NCI-H345 (cell line): ENCODE measurements at places on chromosomes 5 and 9.

GRCh38 chr5:159469496-159470372 lies 139.4 kb upstream of the IL12B start:
- no peak for DNase-seq

GRCh38 chr5:4078544-4078943 lies 482.9 kb downstream of the IRX1 start:
- no peak for DNase-seq

- no peak for DNase-seq
These were observed 29.8 kb upstream of the VCAN start for GRCh38 chr5:83441747-83442146.

DNA sequence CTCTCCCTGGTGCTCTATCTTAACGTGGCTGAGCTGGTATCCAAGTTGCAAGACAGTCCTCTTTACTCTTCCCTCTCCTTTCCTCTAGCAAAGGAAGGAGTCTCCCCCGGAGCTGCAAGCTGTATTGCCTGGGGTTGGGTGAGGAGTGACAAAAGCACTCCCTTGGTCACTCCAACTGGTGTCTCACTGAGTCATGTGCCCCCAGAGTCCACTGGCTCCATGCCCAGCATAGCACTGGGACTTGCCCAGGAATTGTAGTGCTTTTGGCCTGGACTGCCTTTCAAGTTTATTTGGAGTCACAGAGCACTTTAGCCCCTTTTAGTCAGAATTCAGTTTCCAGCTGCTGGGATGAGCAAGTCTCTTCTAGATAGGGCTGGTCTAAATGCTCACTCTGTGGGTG lies 82.6 kb upstream of the FST start:
- DNase-seq: no peak

DNA sequence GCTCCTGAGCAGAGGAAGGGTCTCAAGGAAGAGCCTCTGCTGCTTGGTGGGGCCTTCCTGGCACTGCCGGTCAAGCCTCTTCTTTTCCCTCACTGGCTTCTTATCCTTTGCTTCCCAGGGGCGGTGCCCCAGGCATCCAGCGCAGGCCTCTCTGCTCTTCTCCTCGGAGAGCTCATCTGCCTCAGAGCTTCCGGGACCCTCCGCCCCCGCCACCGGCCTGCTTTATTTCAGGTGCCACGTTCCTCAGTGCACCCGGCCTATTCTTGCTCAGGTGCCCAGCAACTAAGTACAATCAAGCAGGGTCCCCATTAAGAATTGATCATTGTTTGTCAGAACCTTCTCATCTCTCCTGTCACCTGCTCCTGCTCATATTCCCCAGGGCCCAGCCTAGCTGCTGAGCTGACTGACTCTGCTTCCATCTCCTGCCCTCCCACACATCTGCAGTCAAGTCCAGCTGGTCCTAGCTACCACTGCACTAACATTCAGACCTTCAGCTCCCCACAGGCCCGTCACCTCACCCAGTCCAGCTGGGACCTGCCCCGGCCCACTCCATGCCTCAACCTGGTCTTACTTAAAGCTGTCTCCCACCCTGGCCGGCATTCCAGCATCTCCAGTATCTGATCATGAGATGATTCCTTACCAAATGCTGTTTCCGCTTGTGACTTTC lies 114.3 kb upstream of the BOD1 start:
- DNase-seq: peak; percentile 18

DNA sequence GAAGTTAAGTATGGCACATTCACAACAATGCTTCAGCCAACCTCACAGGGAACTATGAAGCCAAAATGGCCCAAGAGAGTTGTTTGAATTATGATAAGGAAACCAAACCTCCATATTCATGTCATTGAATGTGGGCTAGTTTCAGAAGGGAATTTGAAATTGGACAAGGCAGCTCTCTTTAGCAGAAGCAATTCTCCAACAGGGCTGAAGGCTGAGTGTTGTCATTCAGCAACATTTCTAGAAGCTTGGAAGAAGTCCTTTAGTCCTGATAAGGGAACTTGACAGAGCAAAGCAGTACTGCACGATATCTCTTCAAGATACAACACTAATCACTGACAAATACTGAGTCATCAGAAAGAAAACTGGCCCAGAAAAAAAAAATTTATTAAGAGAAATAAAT lies 115.4 kb downstream of the SLC25A46 start:
- no peak for DNase-seq

GRCh38 chr5:67205981-67206380 lies 9.4 kb upstream of the CD180 start:
- no peak for DNase-seq

- DNase-seq: no peak
These were observed 1.1 kb upstream of the LCN9 start for GRCh38 chr9:135661816-135662560.

- no peak for DNase-seq
These were observed 48.0 kb downstream of the ZNF366 start for GRCh38 chr5:72459089-72459661.

DNA sequence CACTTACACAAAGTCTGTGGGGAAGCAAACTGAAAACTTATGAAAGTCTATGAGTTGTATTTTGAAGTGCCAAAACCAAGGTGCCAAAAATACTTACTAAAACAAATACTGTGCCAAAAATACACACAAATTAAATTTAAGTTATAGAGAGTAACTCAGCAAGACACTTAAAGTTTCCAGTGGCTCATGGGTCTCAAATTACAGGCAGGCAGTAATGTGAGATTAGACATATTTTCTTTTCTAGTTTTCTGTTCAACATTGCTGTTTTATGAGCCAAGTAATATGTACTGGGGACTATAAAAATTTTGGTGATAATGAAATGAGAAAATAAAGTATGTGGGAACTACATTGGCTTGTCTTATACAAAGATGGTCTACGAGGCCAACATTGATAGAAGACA lies 172.2 kb upstream of the SNX2 start:
- no peak for DNase-seq

GRCh38 chr5:83568186-83568585 lies 96.6 kb downstream of the VCAN start:
- DNase-seq: no peak

GRCh38 chr5:6737043-6737941 lies 24.1 kb downstream of the TENT4A start:
- no peak for DNase-seq

GRCh38 chr5:173455599-173455957 lies 127.4 kb upstream of the STC2 start:
- DNase-seq: no peak

GRCh38 chr5:2801577-2802525 lies 50.4 kb upstream of the IRX2 start:
- peak; percentile 5 for DNase-seq

GRCh38 chr5:163089230-163089629 lies 348.2 kb upstream of the CCNG1 start:
- no peak for DNase-seq

GRCh38 chr9:68895741-68896478 lies 118.0 kb downstream of the PRKACG start:
- no peak for DNase-seq

- DNase-seq: no peak
These were observed 284.2 kb upstream of the SEMA6A start for GRCh38 chr5:116858705-116859333.

DNA sequence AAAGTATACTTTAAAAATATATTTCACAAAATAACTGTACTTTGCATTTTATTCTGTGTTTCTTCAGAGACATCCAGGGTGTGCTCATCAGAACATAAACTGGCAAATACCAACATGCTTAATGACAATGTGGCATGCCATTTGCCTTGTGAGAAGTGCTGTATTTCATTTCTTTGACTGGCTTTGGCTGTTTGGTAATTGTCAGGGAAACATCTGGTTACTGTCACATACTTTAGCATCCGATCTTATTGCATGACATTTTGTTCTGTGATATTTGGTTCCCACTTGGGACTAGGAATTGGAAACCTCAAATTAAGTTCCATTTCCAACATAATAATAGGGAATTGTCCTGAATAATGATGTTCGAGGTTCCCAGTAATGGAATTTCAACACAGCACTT lies 96.5 kb downstream of the FGF10 start:
- no peak for DNase-seq

GRCh38 chr5:88813244-88813643 lies 69.7 kb downstream of the MEF2C start:
- no peak for DNase-seq

DNA sequence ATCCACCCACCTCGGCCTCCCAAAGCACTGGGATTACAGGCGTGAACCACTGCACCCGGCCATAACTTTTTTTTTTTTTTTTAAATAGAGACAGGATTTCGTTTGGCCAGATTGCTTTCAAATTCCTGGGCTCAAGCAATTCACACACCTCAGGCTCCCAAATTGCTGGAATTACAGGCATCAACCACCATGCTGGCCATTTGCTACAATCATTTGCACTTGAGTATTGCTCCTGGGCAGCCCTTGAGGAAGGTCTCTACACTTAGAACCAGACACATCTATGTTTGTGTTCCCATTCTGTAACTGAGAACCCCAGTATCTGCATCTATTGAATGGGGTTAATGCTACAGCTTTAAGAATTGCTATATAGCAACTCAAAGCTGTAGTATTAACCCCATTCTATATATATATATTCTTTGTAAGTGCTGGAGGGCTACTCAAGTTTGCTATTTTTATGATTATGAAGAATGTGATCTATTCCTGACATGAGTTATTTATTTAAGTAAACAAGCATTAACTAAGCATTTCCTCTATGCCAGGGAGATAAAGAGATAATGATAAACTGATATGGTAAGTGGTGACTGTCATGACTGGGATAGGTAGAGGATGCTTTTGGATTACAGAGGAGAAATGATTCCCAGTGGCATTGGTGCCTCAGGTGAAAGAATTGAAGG lies 496.5 kb upstream of the TNC start:
- no peak for DNase-seq

GRCh38 chr9:112029921-112030444 lies 133.4 kb downstream of the UGCG start:
- no peak for DNase-seq

GRCh38 chr5:35436400-35437057 lies 181.1 kb upstream of the SPEF2 start:
- no peak for DNase-seq

DNA sequence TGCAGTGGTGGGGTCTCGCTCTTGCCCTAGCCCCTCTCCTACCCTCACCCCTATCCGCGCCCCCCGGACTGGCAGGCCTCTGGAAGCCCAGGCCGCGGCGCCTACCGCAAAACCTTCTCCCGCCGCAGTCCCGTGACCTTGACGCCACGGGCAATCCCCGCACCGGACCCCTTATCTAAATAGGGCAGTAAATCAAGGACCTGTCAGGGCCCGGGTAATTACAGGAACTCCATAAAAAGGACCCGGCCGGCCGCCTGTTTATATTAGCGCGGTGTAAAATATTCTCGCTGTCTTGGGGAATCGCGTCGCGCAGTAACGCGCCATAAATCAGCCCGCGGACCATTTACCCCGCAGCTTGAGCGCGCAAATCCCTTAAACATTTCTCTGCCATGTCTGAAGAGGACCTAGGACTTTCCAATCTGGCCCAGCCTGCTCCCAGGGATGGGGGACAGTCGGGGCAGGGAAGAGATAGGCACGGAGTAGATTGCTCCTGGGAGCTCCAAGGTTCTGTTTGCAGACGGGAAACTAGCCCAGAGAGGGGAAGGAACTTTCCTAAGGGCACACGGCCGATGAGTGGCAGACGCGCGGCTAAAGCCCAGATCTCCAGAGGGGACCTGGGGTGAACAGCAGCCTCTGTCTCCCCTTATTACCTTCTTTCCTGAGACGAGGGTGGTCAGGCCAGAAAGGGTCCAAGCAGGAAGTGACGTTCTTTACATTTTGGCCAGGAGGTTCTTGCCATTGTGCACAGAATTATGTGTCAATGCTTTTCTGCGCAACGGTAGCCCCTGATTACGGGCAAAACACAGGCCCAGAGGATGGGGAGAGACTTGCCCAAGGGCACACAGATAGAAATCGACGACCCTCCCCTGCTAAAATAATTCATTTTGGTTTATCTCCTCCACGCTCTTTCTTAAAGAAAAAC lies 4.8 kb upstream of the HAND1 start:
- no peak for DNase-seq

GRCh38 chr9:113570749-113571711 lies 107.5 kb downstream of the RGS3 start:
- no peak for DNase-seq

GRCh38 chr5:167307042-167307441 lies 984.4 kb upstream of the WWC1 start:
- no peak for DNase-seq

DNA sequence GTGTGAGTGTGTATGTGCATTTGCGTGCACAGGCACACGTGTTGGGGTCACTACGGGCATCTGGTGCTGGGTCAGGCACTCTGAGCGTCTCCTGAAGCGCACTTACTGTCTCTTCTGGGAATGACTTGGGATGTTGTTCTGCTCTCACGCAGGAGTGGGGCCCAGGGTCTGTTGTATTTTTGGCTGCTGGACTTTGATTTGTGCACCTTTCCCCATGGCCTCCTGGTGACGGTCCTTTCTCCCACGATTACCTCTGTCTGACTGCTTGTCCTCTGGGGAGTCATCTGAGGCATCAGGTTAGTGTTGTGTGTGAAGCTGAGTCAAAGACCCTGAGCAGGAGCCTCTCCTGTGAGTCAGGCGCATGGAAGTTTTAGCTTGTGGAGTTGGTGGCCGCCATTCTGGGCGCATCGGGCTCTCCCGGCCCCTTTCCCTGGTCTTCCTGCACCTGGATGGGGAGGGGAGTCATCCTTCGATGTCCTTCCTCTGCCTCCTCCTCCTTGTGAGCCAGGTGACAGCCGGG lies 62.1 kb downstream of the RXRA start:
- no peak for DNase-seq

DNA sequence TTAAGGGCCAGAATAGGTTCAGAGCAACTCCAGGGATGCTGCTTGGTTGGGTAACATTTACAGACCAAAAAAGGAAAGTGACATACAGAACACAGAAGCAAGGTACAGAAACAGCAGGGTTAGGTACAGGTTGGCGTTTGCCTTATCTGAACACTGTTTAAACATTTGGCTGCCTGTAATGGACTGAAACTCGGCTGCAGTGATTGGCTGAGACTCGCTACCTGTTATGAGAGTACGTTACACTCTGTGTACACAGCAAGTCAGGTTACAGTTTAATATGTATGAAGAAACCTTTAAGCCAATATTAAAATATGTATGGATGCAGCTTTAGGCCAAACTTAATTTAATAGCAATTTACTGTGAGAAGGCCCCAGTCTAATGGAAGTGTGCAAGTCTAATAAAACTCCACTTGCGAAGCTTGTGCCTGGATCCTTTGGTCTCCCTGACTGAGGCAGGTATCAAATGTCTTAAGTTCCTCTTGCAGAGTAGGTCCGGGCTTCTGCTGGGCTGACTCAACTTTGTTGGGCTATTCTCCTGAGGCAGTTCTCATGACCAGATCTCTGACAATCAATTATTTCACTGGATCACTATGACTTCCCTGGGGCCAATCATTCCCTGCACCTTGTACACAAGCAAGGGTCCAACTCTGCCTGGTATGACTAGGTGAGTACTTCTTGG lies 204.9 kb downstream of the ZNF462 start:
- no peak for DNase-seq

DNA sequence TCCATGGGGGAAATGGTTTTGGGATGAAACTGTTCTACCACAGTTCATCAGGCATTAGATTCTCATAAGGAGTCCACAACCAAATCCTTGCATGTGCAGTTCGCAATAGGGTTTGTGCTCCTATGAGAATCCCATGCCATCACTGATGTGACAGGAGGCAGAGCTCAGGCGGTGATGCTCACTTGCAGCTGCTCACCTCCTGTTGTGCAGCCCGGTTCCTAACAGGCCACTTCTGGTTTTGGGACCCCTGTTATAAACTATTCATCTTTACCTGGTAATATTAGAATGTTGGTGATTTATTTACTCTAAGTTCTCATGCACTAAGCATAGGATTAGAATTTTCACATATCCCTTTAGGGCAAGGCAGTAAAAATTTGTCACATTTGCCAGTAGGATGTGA lies 122.3 kb downstream of the CDC42SE2 start:
- no peak for DNase-seq
